ENCODE measurements at places on chromosomes 1 and 21.

- peak; percentile 96 for DNase-seq
Observed at GRCh38 chr1:162696286-162696862, 64.1 kb downstream of the DDR2 start.

GRCh38 chr1:62194651-62195544 lies at the start of gene L1TD1:
TSS of gene L1TD1 (plus strand) at chr1:62194849. CDS start at chr1:62206629, 11,780 bp downstream.
- no peak for DNase-seq

DNA sequence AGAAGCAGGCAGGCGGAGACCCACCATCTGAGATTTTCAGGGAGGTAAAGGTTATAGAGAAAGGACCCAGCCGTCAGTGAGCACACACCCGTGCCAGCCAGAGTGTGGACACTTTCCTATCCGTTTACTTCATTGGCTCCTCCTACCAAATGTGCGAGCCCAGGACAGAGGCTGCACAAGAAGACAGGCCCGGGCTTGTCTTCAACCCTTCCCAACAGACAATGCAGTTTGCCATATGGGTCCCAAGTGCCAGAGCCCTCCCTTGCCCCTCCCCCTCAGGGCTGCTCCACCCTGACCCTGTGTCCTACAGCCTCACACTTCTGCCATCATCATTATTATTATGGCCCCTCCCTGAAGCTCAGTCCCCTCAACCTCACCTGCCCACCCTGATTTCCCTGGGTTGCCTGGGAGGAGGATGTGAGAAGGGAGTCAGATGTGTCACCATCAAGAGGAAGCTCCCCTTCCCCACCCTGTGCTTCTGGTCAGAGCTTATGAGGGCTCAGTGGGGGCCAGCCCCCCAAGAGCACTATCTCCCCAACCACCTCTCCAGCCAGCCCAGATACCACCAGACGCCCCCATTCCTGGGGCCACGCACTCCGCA lies 9.4 kb downstream of the LAPTM5 start:
- no peak for DNase-seq

DNA sequence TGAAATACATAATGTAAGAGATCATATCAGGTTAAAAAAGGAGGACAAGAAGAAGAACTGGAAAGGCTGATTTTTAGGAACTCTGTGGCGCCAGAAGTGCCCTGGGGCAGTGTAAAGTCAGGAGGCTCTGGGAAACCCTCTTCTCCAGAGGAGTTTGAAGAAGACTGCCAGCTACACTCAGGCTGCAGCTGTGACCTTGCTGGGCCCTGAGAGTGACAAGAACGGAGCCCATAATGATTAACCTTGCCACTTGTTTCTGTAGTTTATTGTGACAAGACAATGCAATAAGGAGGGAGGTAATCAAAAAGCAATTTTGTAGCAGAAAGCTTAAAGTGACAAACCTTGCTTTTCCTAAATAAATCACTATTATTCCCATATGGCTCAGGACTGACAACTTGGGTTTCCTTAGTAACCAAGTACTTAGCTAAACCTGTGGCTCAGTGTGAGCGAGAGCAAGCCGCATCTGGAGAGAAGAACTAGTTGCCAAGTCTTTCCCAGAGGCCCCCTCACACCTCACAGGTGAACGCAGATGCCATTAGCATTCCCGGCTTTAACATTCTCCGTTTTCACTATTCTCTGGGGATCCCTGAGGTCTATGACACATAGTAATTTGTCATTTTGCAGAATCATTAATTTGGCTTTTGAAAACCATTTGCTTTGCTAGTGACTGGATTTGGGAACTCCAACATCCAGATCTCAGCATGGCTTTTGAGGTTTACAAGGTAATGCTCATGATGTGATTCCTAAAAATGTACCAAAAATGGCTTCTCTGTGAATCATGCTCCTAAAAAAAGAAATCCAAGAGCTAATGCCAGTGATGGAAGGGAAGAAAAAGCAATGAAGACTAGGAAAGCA lies 115.9 kb downstream of the OMA1 start:
- DNase-seq: no peak

DNA sequence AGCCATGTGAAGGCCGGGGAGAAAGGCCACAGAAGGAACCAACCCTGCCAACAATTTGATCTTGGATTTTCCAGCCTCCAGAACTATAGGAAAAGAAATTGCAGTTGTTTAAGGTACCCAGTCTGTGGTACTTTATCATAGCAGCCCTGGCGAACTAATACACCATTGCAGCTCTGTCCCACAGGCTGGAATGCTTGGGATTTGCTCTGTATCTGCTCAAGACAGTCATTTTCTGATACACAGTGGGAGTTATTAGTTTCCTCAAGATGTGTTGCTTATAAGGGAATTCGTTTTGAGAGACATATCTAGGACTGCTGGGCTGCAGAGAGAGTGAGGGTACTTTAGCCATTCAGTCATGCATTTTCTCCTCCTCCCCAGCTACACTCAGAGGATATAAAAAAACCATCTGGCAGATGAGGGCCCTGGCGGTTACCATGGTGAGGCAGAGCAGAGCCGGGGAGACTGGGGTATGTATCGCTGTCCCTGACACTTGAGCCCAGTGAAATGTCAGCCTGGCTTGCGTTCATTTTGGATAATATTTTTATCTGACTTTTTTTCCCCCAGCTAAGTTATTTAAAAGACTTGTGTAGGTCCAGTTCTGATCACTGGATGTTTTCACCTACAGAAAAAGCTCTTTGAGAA lies 104.6 kb downstream of the DIRAS3 start:
- DNase-seq: peak; percentile 84

DNA sequence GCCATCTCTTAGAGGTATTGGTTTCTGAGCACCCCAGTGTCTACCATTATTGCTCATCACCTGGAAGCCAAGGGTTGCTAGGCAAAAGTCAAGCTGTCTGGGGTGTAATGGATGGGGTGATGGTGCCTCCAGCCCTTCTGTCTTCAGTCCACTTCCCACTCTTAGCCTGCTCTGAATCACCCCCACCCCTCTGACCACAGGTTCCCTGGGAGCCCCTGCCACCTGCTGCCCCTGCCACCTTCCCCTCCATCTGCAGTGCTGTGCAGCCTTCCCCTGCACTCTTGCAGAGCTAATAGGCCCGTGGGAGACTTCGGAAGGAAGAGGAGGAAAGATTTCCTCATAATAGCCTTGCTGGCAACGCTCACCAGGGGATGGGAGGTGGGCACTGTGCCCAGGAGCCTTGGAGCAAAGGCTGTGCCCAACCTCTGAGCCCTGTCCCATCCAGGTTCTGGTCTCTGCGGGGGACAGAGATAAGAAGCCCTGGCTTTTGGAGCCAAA lies 35.5 kb downstream of the CAPN2 start:
- no peak for DNase-seq

DNA sequence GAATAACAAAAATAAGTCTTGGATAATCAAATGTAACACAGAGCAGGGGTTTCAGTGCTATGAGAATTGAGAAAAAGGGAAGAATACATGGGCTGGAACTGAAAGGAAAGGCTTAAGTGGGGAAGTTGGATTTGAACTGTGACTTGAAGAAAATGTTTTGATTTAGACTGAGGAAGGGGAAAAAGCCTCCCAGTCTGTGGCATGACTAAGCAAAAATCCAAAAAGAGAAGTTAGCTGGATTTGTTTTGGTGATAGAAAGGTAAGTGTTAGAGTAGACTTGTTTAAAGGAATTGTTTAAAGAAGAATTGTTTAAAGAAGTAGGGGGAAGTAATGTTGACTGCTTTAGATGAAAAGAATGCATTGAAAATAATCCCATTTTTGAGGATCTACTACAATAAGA lies 46.0 kb downstream of the KCNK2 start:
- DNase-seq: no peak

- DNase-seq: no peak
Observed at GRCh38 chr21:45318146-45318555, 30.5 kb upstream of the POFUT2 start.

- DNase-seq: peak; percentile 76
Observed at GRCh38 chr1:153711026-153711425, 16.8 kb upstream of the INTS3 start.

GRCh38 chr1:54650417-54650816 lies 8.8 kb downstream of the MROH7 start:
- DNase-seq: no peak

GRCh38 chr1:245983294-245983967 lies 523.6 kb downstream of the SMYD3 start:
- no peak for DNase-seq

DNA sequence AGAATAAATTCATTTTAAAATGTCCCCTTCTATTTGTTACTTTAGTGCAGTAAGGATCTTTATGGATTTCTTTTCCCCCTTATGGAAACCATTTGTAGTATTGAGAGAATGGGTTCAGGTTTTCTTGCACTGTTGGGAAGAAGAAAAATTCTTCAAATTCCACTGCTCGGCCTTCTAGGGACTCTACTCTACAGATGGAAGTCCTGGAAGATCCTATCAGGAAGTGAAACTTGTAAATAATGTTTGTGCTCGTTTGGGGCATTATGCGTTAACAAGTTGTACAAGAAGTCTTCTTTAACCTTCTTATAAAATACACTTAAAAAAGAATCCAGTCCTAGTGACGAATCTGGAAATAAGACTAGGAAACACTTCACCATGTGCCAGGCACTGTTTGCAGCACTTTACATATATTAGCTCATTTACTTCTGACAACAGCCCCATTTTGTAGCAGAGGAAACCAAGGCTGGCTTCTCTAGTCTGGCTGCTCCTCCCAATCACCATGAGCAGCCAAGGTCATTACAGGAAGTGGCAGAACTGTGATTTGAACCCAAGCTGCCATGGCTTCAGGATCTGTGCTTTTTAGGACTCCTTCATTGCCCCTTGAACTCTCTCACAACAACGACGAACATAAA lies 11.8 kb downstream of the LRRC8D start:
- no peak for DNase-seq

DNA sequence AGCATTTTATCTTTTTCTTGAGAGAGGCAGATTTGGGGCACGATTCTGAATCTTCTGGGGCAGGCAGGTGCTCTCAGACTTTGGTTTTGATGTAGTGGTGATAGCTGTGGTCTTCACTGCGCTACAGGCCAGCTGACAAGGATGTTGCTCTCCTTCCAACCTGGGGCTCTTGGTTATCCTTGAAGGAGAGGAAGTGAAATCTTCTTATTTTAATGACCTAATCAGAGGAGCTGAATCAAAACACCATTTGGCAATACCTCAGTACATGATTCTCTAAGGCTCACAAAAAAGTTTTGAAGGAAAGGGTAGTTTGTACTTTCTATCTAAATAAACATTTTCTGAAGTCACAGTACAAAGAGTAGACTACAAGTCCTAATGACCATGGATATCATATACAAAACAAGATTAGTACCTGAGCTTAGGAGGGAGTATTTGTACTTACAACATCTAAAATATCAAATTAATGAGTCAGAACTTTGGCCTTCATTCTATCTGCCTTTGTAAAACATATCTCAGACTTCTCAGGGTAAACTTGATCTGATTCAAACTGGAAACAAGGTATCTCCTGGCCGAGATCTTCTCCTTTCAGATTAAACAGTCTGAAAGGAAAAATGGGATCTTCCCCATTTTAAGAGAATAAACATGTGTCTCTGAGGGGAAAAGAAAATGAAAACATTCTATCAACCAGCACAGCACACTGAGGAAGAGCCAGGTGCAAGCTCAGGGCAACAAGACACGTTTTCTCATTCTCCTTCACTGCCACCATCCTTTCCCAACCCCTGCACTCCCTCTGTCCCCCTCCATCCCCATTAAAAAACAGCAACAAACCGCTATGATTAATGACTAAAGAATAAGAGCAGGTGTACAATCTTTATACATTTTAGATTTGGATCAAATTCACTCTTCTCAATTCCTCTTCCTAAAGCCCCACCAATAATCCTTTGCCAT lies 69.2 kb downstream of the SH3GLB1 start:
- DNase-seq: no peak

- no peak for DNase-seq
Observed at GRCh38 chr1:96703186-96703585, 18.4 kb upstream of the PTBP2 start.

DNA sequence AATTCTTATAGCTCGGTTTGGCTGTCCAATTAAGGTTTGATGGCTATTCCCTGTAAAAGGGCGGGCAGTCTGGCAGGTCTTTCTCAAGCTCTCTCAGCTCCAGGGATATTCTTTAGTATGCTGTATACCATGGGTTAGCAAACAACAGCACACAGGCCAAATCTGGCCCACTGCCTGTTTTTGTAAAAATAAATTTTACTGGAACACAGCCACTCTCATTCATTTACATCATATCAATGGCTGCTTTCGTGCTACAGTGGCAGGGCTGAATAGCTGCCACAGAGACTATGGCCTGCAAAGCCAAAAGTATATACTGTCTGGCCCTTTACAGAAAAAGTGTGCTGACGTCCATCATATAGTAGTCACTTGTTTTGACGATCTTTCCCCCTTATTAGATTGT lies 32.0 kb downstream of the MACO1 start:
- no peak for DNase-seq

DNA sequence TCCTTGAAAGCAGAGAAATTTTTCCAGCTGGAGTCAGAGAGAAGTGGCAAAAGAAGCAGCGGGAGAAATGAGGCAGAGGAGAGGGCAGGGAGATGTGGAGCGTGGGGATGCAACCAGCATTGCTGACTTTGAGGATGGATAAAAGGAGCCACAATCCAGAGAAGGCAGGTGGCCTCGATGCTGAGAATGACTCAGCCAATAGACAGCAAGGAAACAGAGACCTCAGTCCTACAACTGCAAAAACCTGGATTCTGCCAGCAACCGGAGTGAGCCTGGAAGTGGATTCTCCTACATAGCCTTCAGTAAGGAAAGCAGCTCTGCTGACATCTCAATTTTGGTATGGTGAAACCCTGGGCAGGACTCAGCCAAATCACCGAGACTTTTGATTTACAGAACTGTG lies 128.9 kb upstream of the ATP1B1 start:
- DNase-seq: peak; percentile 12

- no peak for DNase-seq
Observed at GRCh38 chr1:93350875-93351274, 5.2 kb downstream of the DR1 start.

DNA sequence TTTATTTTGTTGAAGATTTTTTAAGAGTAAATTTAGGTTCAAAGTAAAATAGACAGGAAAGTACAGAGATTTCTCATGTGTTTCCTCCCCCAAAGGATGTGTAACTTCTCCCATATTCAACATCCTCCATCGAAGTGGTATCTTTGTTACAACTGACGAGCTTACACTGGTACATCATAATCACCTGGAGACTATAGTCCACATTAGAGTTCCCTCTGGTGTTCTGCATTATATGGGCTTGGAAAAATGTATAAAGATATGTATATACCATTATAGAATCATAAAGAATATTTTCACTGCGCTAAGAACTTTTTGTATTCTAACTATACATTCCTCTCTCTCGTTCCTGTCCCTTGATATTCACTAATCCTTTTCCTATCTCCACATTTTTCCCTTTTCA lies 203.7 kb downstream of the AMY1C start:
- no peak for DNase-seq

- peak; percentile 23 for DNase-seq
Observed at GRCh38 chr1:95384567-95384966, 150.6 kb downstream of the RWDD3 start.

DNA sequence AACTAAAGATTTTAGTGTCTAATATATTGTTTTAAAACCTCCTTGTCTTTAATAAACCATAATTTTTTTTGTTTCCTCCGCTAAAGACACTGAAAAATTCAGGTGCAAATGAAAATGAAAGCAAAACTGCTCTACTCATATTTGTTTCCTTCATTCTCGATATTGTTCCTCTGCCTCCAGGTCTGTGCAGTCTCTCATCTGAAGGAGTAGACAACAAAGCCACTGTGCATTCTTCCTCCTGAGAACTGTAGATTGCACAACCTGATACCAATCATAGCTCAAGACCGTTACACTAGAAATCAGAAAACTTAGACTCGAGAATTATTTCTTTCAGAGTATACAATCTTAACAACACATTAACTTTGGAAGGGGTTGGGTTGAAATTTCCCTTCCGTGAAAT lies 373.1 kb upstream of the CXADR start:
- no peak for DNase-seq
